IPS DF 6.9 (cell line): ENCODE measurements at places on chromosomes 11 and 22.
A peak's percentile ranks its signal among the peaks of the same experiment; 100 is the strongest.

GRCh38 chr22:40043081-40043480, 48.3 kb downstream of the FAM83F start:
- no peak for DNase-seq

DNA sequence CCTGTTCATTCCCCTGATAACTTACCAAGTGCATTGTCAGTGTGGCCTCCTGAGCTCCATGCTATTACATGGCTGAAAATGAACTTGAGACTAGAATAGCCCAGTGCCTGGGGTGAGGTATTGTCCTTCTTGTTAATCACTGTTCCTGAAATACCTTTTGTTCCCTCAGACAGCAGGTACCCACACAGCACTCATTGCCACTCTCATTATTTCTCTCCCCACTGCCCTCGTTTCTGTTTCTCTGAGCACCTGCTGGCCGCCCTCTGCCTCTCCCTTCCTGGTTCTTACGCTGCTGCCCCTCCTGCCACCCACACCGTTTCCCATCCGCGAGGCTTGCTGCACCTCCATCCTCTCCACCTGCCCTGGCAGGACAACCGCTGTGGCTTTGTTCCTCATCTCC, 36.9 kb upstream of the RAB1B start:
- DNase-seq, result no peak

DNA sequence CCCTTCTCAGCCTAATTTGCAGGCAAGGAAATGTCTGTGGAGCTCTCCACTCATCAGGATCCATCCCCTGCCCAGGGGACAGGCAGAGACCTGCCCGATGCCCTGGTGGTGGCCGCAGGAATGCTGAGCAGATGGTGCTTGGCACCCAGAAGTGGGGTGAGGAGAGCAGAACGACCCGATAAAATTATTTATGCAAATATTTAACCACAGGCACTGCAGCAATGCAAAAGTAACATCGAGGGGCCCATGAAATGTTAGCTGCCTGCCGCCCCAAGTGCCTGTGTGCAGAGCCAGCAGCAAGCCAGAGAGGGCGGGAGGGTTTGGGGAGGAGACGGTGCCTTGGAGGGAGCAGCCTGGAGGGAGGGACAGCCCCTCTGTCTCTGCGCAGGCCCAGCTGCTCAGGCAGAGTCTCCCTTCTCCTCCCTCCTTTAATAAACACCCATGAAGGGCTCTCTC, 205.5 kb downstream of the CTTN start:
- no peak for DNase-seq

DNA sequence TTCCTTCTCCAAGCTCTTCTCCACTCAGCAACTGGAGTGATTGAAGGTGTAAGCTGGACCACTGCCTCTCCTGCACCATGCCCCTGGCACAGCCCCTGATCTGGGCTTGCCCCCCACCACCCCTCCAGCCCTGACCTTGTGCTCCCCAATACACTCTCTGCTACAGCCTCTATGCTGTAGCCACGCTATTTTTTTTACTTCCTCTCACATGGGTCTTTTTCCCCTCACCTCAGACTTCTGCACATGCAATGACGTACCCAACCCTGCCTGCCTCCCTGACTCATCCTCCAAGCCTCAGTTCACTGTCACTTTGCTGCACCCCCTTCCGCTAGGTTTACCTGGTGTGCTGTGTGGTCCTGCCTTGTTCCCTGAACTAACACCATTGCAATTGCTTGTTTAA, 9.0 kb downstream of the CSNK2A3 start:
- DNase-seq, result no peak

GRCh38 chr11:88629496-88629895, 292.0 kb upstream of the CTSC start:
- no peak for DNase-seq

GRCh38 chr22:36065775-36066544, 37.3 kb upstream of the RBFOX2 start:
- peak; percentile 93 for DNase-seq

GRCh38 chr11:79304599-79305212, 136.1 kb downstream of the TENM4 start:
- no peak for DNase-seq

- no peak for DNase-seq
Observed at GRCh38 chr22:40533712-40534378, 102.7 kb downstream of the MRTFA start.
